Activated CD8-positive, alpha-beta memory T cell treated with anti-CD3 and anti-CD28 coated beads for 48 hours (primary cell): ENCODE measurements at places on chromosomes 1 and 21.
A peak's percentile ranks its signal among the peaks of the same experiment; 100 is the strongest.

DNA sequence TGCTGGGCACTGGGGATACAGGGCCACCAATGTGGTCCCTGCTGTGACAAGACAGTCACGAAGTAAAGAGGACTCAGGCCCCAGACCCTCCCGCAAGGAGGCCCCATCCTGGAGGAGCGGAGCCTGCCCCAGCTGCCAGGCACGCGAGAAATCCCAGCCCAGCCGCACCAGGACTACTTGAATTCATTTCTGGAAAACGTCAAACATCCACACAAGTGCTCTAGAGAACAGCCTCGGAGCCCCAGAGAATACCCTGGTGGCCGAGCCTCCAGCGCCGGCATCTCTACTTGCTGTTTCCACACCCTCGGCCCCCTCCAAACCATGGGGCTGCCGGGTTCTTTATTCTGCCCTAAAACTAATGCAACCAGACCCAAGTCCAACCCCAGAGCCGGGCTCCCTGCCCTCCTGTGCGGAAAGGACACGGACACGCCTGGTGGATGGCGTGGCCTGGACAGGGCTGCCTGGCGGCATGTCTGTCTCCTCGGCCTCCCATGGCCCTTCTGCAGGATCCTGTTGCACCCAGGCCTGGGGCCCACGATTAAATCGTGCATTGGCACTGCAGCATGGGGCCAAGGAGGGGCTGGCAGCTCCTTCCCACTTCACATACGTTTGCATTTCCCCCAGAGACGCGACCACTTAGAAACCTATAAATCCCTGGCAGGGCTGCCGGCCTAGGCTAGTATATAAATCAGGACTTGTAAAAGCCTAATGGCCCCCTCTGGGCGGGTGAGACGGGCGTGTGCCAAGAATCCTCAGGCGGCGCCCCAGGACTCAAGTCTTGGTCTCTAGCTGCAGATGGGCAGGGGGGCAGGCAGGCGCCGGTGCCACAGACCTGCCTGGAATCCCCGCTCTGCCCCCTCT is 41.2 kb downstream of the DMRTB1 start:
- no peak for DNase-seq

- DNase-seq: no peak
These were observed 19.4 kb downstream of the PDE4B start for GRCh38 chr1:65812065-65812464.

DNA sequence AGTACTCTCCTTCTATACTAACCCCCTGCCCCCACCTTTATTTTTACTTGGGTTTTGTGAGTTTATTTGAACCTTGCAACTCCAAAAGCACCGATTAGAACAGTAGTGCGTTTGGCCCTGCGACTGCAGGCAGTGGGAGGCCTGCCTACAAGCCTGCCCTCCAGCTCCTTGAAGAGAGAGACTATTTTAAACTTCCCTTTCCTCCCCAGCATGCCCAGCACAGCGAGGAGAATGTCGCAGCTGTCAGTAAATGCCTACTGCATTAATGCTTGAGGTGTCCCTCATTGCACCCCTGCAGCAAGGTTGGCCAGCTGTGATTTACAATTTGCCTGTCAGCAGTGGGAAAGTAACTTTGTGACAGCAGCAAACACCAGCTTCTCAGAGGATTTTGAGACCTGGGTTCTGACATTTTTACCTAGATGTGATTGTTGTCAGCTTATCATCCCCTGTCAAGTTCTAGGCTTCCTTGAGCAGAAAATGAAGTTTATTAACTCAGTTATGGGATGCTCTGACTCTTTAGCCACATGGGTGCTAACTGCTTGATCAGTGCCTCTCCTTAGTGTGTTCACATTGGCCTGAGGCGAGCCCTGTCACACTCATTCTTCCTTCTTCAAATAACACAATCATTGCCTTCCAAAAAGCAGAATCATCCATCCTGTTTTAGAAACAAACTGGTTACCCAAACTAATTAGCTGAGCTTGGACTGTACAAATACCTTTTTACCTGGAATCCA is 170.6 kb downstream of the PDE4B start:
- no peak for DNase-seq

- peak; percentile 4 for DNase-seq
These were observed 406 bp downstream of the HTR1D start for GRCh38 chr1:23216771-23217420.

GRCh38 chr21:41187537-41188025 is 19.6 kb downstream of the BACE2 start:
- DNase-seq: no peak

GRCh38 chr1:24470592-24470991 is 32.0 kb upstream of the RCAN3 start:
- no peak for DNase-seq

- no peak for DNase-seq
These were observed 21.3 kb downstream of the GPSM2 start for GRCh38 chr1:108897865-108898720.

DNA sequence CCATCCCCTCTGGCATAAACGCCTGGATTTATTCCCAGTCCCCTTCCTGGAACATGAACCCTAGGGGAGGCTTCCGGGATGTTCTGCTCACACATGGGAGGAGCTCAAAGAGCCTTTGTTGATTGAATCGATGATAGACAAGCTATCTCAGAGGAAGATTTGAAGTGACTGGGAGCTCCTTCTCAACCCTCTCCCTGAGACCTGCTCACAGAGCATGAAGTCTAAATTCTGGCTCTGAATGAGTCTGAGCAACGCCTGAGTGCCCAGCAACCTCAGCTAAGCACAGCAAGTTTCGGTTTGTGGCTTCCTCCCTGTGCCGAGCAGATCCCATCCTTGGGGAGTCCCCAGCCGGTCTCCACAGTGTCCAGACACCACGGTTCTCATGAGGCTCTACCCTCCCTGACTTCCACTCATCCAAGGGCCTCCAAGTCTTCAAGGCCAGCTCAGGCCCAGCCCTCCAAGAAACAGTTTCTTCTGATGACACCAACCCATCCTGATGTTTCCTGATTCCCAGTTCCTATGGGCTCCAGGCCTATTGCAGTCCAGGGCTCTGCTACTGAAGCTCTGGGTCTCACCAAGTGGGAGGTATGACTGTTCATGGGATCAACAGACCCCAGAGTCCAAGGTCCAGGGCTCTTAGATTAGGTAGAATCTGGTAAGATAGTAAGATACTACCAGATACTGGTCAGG is 190.8 kb downstream of the DYRK1A start:
- no peak for DNase-seq

- no peak for DNase-seq
These were observed 32.8 kb upstream of the PRELP start for GRCh38 chr1:203442821-203443220.

GRCh38 chr1:228902781-228903433 is 167.6 kb downstream of the RHOU start:
- DNase-seq: no peak

GRCh38 chr1:44645476-44646244 is 28.6 kb downstream of the TMEM53 start:
- DNase-seq: no peak

DNA sequence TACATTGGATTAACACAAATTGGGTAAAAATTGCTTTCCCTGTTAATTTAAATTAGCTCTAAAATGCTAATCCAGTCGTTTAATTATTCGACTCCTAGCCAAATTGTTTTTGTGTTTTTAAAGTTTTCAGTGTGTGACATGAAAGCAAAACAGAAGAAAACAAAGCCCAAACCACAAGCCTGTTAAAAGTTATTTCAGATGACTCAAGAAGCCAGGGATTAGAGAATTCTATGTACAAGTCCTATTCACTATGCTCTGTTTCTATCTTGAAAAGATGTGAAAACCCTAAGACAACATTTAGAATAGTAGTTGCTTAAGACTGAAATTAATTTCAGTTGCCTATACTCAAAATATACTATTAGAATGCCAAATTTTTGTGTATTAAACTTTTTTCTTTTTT is 294.8 kb upstream of the ADAMTS5 start:
- DNase-seq: no peak

DNA sequence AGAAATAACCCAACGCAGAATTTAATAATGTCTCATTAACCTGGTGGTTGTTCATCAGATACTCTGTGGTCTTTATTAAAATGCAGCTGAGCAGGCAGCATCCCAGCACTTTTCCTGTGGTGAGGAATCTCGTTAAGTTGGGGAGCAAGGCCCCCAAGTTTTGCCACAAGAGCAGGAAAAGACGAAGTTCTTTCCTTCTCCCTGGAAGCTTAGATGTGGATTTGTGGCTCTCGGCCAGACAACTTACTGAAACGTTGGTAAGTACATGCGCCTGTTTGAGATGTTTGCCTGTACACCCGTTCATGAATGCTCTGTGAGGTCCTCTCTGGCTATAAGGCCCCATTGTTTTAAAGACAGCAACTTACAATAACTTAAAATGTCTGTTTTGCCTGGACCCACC is 34.3 kb upstream of the PDE9A start:
- no peak for DNase-seq

DNA sequence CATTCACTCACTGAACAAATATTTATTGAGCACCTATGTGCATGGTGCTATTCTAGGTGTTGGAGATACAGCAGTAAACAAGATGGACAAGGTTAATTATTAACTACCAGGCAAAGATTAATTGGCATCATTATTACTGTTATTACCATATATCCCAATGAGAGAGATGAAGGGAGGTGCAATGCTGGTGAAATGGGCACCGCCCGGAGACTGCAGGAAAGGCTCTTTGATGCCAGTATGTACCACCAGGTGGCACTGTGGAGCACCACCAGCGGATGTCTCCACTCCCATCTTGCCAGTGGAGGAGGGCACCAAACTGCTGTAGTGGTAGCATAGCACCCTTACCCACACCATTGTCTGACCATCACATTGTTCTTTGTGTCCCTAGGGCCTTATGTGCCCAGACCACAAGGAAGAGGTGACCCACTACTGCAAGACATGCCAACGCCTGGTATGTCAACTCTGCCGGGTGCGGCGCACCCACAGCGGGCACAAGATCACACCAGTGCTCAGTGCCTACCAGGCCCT is 3.0 kb downstream of the TRIM46 start:
- peak; percentile 60 for DNase-seq

DNA sequence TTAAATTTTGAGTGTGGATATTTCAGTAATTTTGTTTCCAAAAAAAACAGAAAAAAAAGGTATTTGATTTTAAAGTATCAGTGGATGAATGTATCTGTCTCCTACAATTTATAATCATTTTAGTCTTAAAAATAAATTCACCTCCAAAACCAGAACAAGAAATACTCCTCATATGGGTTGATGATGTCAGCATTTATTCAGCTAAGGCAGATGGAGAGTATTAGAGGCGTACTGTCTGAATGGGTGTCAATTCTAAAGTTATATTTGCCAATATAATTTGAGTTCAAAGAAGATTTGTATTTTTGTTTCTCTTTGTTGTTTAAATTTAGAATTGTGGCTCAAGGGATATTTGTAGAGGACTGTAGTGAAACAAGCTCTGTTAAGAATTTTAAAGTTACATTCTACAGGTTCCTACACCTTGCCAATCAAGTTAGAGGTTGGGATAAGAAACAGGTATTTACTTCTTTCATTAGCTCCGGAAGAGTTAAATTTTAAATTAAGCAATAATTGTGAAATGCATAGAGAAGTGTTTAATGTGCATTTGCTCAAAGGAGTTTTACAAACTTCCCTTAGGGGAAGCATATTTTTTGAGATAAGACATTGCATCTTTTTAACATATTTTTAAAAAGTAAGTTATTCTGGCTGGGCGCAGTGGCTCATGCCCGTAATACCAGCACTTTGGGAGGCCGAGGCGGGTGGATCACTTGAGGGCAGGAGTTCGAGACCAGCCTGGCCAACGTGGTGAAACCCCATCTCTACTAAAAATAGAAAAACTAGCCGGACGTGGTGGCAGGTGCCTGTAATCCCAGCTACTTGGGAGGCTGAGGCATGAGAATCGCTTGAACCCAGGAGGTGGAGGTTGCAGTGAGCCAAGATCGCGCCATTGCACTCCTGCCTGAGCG is 1.2 kb downstream of the PLA2G4A start:
- DNase-seq: no peak

GRCh38 chr1:183416850-183417771 is 1.1 kb downstream of the NMNAT2 start:
- no peak for DNase-seq

DNA sequence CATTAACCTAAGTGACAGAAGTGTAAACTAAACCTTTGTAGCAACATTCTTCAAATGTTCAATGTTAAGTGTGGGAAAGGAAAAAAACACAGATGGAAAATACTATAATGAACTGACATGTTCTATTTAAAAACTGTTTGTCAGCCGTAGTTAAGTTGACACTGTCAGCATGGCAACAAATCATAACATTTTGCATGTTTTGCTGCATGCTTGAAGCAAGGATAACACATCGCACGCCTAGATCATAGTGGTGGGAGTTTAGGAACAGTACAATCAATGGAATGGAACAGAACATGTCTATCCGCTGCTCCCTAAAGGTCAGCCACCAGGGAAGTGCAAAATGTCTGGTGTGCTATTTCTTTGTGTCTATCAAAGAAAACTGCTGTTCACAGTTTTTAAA is 62.5 kb upstream of the ESRRG start:
- no peak for DNase-seq

DNA sequence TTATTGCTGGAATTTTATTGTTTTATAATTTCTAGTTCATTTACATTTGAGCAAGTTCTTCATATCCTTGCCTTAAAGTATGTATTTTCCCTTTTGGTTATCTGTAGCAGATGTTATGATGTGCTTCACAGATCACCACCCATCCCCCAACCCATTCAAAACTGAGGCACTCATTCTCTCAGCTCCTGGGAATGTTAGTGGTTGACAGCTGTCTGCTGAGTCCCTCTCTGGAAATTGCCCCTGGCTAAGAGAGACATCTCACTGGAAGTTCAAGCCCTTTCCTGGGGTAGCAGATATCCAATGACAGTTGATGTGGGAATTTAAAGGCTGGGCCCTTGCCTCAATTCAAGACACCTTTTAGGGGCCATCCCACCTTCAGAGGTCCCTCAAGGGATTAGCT is 4.3 kb upstream of the DPYD start:
- DNase-seq: no peak

- DNase-seq: no peak
These were observed 112.7 kb upstream of the WNT4 start for GRCh38 chr1:22255341-22256212.

- DNase-seq: no peak
These were observed 40.1 kb downstream of the SLC9C2 start for GRCh38 chr1:173562813-173563212.

DNA sequence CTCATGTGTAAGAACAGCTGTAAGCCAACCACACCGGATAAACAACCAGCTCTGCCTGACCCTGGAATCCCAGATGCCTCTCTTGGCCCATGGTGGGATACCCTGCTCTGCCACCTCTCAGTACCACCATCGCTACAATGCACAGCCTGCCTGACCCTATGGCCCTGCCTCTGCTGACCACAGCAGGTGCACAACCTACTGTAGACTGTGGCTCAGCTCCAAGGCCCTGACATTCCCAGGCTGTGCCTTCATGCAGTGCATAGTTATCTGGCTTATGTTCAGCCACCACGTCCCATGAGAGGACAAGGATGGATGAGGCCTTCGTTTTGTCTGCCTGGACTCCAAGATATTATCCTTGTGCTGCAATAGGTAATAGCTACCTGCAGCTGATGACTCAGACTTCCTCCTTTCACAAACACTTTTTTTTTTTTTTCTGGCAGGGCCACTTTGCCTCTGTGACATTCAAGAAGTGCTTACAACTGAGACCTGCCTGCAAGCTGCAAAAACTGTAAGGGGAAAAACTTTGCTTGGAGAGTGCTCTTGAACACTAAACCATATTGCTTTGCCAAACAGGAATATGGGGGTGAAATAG is 177.7 kb downstream of the URB2 start:
- DNase-seq: no peak
